ENCODE measurements at places on chromosomes 6 and 20. TPM values are rescaled to one million over a fixed set of nuclear protein-coding genes. Genes with fewer than 3 reads are reported as not detected.

The PPP1R14C gene
- total RNA-seq: 7.4 TPM

The SMIM13 gene
- total RNA-seq: 9.2 TPM

The MACROD2 gene
- 0.85 TPM for total RNA-seq

The CRYBG1 gene
- total RNA-seq: 20.0 TPM

The IL20RA gene
- total RNA-seq: 0.20 TPM

The REM1 gene
- 0.07 TPM for total RNA-seq

The MATN4 gene
- not detected for total RNA-seq

The ABT1 gene
- total RNA-seq: 11.4 TPM

The TULP4 gene
- 88.3 TPM for total RNA-seq

Measured in smooth muscle cell of the pulmonary artery (primary cell).